ENCODE measurements at places on chromosomes 4 and X.

- DNase-seq = no peak
Measured at GRCh38 chrX:137431693-137432488, 134.0 kb upstream of the ZIC3 start.

GRCh38 chr4:64266669-64267068 is 142.6 kb downstream of the TECRL start:
- DNase-seq = no peak

- no peak for DNase-seq
Measured at GRCh38 chrX:1289535-1289934, 20.9 kb downstream of the CSF2RA start.

DNA sequence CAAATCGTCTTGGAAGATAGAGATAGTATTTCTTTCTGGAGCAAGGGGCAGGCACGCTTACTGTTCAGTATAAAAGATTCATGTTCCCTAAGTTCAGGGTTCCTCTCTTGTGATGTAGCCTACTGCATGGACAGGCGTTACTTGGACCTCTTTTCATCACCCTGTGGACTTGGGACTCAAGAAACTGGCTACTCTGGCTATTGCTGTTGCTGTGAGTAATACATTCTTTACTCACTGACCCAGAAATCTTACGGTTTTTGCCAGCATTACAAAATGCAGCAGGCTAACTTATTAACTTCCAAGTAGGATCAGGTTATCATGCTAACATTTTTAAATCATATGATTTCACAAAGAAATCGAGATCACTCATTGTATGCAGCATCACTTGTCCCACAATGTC is 12.8 kb upstream of the GUCY1B1 start:
- DNase-seq = no peak

DNA sequence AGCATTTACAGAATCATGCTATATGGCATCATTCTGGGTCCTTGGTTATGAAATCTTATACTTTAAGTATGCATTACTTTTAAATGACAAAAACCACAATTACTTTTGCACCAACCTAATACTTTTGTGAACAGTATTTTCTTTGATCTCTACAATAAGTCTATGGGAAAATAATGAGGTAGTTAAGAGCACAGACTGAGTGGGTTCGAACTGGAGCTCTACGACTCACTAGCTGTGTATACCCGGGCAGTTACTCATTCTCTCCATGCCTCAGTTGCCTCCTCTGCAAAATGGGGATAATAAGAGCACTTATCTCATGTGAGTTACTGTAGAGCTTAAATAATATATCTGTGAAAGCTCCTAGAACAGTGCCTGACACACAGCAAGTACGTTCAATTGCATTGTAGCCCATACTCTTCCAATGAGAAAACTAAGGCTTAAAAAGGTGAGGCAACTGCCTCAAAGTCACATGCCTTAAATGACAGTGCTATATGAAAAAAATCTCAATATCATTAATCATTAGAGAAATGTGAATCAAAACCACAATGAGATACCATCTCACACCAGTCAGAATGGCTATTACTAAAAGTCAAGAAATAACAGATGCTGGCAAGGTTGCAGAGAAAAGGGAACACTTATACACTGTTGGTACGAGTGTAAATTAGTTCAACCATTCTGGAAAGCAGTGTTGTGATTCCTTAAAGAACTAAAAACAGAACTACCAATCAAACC is 151.5 kb downstream of the CHIC2 start:
- no peak for DNase-seq

Measured in T-helper 2 cell treated with Interferon-gamma antibody and Interleukin-4, amounts not matched to agents 5 μg/mL and 100 μg/mL, for 36 hours (primary cell).